ENCODE measurements at places on chromosomes 4 and X.

GRCh38 chrX:129930941-129931410, 25.0 kb downstream of the UTP14A start:
- DNase-seq: no peak

- DNase-seq: no peak
Measured at GRCh38 chr4:73329300-73329699, 70.7 kb upstream of the ANKRD17 start.

- DNase-seq: no peak
Measured at GRCh38 chr4:73868206-73869129, 725 bp upstream of the CXCL1 start.

GRCh38 chrX:3326681-3327080, 19.8 kb downstream of the MXRA5 start:
- no peak for DNase-seq

DNA sequence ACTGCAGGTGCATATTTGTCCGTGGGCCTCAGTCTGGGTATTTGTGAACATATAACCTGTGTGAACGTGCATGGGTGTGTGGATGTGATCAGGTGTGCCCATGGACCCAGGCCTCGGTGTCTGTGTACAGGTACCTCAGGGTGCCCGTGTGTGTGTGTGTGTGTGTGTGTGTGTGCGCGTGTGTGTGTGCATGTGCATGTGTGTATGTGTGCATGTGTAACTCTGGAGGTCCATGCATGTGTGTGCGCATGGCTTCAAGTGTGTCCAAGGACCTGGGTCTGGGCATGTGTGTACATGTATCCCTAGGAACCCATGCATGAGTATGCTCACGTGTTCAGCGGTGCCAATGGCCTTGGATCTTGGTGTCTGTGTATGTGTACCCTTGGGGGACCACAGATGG, 15.8 kb downstream of the FTSJ1 start:
- no peak for DNase-seq

DNA sequence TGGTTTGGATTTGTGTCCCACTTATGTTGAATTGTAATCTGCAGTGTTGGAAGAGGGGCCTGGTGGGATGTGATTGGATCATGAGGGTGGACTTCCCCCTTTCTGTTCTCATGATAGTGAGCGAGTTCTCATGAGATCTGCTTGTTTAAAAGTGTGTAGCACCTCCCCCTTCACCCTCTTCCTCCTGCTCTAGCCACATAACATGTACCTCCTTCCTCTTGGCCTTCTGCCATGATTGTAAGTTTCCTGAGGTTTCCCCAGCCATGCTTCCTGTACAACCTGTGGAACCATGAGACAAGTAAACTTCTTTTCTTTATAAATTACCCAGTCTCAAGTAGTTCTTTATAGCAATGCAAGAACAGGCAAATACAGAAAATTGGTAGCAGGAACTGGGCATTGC, 138.7 kb downstream of the INPP4B start:
- no peak for DNase-seq

- no peak for DNase-seq
Measured at GRCh38 chr4:42401171-42401570, 3.9 kb downstream of the SHISA3 start.

DNA sequence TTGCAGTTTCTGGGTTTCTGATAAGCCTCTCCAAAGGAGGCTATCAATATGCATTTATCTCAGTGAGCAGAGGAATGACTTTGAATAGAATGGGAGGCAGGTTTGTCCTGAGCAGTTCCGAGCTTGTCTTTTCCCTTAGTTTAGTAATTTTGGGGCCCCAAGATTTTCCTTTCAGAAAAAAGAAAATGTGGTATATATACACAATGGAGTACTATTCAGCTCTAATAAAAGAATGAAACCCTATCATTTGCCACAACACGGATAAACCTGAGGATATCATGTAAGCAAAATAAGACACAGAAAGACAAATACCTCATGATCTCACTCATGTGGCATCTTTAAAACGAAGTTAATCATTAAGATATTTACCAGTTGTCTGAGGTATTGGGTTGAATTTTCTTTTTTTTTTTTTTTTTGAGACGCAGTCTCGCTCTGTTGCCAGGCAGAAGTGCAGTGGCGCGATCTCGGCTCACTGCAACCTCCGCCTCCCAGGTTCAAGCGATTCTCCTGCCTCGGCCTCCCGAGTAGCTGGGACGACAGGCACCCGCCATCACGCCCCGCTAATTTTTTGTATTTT, 540 bp downstream of the ZNF721 start:
- no peak for DNase-seq

- DNase-seq: no peak
Measured at GRCh38 chr4:165152527-165152926, 39.9 kb upstream of the TMEM192 start.

- DNase-seq: no peak
Measured at GRCh38 chrX:63664083-63664482, 120.9 kb downstream of the ARHGEF9 start.

DNA sequence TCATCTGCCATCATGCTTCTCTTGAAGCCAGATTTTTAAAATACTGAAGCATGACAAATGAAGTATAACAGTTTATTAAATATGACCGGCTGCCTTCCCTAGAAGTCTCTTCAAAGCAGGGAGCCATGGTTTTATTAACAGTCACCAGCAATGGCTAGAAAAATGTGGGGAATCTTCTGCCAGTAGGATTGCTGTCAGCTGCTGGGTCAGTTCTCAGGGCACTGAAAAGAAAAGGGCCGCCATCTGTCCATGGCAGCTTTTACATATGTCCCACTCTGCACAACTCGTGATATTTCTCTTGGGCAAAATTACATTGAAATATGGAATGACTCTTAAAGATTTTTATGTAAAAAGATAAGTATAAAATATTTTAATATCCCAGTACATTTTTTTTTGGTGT, 2.8 kb downstream of the CCNG2 start:
- no peak for DNase-seq

GRCh38 chrX:136196691-136197155, 49.4 kb downstream of the FHL1 start:
- no peak for DNase-seq

- no peak for DNase-seq
Measured at GRCh38 chr4:31545330-31545729, 825.2 kb downstream of the PCDH7 start.

DNA sequence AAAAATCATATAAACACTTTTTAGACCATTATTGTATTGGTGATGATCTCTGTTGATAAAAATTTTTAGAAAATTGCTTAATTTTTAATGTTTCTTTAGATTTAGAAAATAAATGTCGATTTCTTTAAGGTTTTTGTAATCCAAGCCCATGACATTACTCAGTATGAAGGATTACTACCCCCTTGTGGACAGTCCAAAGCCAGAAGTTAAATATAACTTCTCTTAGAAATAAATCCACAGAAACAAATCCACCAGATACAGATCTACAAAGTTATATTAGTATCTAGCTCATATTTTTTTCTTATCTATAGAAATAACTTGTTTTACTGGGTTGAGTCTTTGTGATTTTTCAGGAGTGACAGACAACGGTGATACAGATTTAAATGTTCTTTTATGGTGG, 18.9 kb downstream of the TIFA start:
- no peak for DNase-seq

DNA sequence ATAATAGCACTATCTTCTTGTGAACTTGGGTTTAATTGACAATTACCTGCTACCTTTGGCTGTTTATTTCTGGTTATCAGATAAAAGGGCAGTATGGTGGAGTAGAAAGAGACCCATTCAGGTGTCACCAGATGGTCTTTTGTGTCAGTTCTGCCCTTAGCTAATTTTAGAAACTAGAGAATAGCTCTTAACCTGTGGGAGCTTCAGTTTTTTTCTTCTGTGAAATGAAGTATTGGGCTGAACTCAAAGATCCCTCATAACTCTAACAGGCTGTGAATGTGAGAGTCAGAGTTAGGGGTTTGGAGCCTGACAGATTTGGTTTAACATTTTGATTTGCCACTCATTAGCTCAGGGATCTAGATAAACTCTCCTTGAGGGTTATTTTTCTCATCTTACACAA, 335.2 kb downstream of the PPP1R2C start:
- no peak for DNase-seq

DNA sequence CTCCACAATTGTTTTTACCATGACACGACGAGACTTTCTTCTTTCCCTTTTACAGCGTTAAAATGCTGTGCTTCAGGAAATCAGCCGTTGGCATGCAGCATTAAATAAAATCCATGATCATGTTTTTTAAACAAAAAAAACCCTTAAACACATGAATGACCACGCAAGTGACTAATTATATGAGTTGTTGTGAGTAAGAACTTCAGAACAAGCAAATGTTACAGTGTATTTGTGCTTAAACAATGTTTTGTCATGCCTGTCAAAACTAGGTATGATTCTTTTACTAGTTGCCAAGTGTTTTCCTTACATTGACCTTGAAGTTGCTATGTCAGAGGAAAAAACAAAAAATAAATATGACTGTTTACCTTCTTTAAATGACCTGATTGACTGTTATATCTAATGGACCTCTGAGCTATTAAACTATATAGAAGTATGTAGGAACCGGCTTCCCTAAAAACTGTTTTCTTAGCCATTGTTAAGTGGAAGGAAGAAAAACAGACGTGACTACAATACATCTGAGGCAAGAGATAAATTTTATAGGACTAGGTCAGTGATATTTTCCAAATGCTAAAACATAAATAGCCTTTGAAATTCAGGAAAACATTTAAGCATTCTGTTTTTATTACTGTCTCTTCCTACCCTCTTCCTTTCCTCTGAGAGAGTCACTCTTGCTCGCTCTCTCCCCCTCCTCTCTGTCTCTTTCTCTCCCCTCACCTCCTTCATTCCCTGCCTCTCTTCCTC, 197.1 kb downstream of the PALLD start:
- no peak for DNase-seq

- DNase-seq: no peak
Measured at GRCh38 chr4:53005149-53005546, 143.0 kb downstream of the RASL11B start.

GRCh38 chrX:122641826-122642225, 542.3 kb upstream of the GRIA3 start:
- no peak for DNase-seq

- no peak for DNase-seq
Measured at GRCh38 chrX:443536-444210, 57.0 kb upstream of the PPP2R3B start.

DNA sequence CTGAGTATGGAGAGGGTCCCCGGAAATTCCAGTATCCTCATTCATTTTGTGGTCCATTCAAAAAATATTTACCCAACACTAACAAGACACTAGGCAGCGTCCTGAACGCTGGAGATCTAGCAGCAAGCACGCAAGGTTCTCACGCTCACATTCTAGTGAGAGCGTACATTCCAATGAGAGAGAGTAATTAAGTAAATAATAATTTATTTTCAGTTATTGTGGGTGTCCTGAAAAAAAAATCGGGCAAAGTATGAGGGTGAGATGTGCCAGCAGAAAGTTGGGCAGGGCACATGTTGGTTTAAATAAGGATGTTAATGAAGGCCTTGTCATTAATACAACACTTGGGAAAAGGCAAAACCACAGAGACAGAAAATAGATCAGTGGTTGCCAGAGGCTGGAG, 4.0 kb upstream of the TMEM156 start:
- DNase-seq: no peak

GRCh38 chrX:100939333-100939732, 10.6 kb upstream of the XKRX start:
- no peak for DNase-seq

DNA sequence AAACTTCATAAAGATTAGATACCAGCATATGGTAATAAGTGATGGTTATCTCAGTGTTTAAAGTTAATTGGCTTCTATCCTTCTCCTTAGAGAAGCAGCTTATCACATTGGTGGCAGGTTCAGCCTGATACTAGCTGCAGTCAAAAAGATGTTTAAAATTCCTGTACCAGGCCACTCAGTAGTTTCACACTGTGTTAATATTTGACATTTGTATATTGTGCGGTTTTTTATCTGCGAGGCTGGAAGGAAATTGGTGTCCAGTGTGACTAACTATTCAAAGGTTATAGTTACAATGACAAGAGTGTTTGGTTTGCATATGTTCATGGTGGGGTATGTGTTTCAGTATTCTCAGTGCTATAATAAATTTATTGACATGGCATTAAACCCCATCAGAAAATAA, 27.5 kb upstream of the TBC1D8B start:
- no peak for DNase-seq

DNA sequence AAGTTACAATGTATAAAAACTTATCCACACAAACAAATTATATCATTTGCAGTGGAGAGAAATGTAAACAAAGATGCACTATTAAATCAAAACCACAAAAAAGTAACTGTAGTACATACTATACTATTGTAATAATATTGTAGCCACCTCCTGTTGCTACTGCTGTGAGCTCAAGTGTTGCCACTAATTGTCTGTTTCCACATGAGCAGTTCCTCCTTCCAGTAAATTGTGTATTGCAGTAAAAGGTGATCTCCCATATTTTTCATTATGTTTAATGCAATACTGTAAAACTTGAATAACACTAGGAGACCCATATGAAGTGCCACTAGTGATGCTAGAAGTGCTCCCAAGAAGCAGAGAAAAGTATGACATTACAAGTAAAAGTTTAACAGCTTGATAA, 11.7 kb downstream of the LIN54 start:
- DNase-seq: no peak

- DNase-seq: no peak
Measured at GRCh38 chr4:111807576-111807975, 337.7 kb upstream of the FAM241A start.

DNA sequence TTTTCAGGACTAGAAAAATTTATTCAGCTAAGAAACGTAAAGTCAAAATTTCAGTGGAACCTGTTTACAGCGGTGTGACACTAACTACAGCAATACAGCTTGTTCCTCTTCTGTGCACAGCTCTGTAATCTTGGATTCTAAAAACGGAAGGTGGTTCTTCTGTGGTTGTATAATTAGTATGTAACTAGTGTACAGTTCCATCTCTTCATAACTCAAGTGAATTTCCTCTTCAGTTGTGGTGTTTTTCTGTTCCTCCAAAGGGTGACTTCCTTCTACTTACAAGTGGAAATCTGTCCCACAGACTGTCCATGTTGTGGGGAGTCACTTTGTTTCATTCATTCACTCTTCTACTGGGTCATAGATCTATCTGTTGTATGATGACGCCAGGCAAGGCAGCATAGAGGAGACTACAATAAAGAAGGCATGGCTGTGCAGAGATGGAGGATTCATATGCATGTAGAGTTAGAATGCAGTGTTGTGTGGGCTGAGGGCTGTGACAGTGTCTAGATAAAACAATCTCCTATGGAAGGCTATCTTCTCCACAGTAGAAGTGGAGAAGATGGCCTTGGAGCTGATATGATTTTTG, 5.4 kb downstream of the DAPP1 start:
- no peak for DNase-seq

All from tibial nerve (tissue), 4 donors.